Glutamatergic neuron (in vitro differentiated cells): ENCODE measurements at places on chromosomes 13 and 19. TPM values are rescaled to one million over a fixed set of nuclear protein-coding genes. Genes with fewer than 3 reads are reported as not detected.

- peak; percentile 21 for DNase-seq
Measured at GRCh38 chr19:55809381-55810058, 22.3 kb downstream of the NLRP11 start.

GRCh38 chr13:61408571-61408970 lies 7.1 kb downstream of the PCDH20 start:
- DNase-seq: no peak

GRCh38 chr19:7748756-7749155 lies 1.4 kb upstream of the CD209 start:
- DNase-seq: no peak

DNA sequence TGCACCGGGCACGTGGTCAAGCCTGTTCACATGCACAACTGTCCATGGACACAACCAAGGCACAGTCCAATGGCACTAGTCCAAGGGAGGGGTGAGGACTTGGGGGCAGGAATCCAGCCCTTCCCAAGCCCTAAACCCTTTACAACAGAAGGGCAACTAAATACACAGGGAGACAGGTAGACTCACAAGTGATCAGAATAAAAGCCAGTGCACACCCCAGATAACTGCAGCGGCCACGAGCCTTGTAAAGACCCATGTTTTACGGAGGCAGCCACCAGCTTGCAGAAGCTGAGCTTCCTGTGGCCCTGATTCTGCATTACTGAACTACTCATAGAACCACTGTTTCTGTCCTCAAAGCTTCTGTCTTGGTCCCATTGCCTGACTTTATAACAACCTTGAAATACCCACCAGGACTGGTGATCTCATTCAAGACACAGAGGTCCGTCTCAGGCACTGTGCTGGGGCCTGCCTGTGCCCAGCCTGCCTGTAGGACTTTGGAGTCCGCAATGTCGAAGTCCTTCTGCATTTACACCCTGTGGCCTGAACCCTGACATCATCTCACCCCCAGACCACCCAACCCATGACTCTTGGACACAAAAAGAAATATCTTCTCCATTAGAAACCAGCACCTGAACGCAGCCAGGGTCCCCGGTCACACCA lies 181.2 kb downstream of the COL4A1 start:
- no peak for DNase-seq

- DNase-seq: no peak
Measured at GRCh38 chr19:52635786-52636570, 2.2 kb downstream of the ZNF83 start.

- DNase-seq: no peak
Measured at GRCh38 chr13:99307247-99307646, at the start of gene GPR183. Gene GPR183, minus strand, starts transcription at chr13:99307399. Its CDS starts 11,254 bp downstream, at chr13:99296145.

DNA sequence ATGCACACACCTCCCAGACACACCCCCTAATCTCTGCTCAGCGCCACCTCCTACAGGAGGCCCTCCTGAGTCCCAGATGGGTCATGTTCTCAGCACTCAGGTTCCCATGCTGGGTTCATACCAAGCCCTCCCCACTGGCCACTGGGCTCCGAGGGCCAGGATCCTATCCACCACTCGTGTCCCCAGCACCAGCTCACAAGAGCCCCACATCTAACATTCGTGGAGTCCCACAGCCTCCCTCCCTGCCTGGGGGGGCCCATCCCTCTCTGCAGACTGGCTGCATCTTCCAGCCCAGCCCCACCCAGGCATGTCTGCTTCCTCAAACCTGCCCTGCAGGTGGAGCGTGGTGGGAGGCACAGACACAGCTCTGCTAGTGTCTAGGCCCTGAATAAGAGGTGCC lies 227.4 kb downstream of the TUBA3C start:
- no peak for DNase-seq

DNA sequence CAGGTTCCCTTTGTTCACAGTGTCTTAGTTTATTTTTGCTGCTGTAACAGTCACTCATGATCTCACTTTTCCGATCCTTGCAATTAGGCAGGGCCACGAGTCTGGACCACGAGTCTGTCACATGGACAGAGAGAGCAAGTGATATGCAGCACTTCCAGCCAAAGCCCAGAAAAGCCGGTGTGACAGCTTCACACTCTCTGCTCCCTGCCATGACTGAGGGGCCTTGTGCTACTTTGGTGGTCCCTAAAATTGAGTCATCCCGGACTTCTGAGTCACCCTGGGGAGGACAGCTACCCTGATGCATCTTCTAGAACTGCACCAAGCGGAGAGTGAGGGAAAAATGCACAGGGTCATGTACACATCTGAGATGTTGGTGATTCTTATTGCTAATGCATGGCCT lies 179.6 kb downstream of the EFNB2 start:
- DNase-seq: no peak

DNA sequence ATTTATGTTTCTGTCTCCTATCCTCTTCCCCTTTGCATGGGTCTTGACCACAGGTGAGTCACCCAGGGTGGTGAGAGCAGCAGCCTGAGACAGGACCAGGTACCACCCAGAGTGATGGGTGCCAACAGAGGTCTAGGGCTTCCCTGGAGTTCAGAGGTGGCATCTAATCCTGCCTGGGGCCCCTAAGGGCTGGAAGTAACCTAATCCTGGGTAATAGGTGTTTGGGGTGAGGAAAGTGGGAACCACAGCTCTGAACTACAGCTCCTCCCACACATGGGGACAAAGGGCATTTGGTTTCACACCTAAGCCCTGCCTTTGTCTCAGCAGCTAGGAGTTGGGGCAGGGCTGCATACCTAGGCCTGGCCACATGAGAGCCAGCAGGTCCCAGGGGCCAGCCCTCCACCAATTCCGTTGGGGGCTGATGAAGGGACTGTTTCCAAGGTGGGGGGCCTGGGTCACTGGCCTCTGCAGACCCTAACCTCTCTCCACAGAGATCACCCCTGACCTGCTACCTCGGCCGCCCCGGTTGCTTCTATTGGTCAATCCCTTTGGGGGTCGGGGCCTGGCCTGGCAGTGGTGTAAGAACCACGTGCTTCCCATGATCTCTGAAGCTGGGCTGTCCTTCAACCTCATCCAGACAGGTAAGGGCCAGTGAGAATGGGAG lies 8.0 kb downstream of the SPHK2 start:
- no peak for DNase-seq

- no peak for DNase-seq
Measured at GRCh38 chr13:74062933-74063332, 71.3 kb downstream of the KLF12 start.

GRCh38 chr19:41144403-41144802 lies 30.2 kb downstream of the CYP2F1 start:
- DNase-seq: peak; percentile 77

DNA sequence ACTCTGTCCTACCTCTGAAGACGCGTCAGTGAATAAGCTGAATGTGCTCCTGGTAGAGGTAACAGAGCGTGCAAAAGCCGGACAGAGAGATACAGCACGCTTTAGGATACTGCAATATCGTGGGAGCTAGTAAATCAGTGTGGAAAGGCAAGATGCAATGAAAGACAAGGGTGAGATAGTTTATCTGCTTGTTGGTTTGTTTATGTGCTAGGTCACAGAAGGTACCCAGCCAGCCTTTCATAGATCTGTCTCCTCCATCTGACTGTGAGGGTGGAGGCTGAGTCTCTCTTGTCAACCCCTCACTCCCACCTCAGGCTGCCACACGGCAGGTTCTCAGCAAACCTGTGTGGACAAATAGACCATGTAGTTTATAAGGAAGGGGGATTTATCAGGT lies 904 bp upstream of the GIPC1 start:
- DNase-seq: no peak

- no peak for DNase-seq
Measured at GRCh38 chr13:105602956-105603670, 932.3 kb downstream of the EFNB2 start.

DNA sequence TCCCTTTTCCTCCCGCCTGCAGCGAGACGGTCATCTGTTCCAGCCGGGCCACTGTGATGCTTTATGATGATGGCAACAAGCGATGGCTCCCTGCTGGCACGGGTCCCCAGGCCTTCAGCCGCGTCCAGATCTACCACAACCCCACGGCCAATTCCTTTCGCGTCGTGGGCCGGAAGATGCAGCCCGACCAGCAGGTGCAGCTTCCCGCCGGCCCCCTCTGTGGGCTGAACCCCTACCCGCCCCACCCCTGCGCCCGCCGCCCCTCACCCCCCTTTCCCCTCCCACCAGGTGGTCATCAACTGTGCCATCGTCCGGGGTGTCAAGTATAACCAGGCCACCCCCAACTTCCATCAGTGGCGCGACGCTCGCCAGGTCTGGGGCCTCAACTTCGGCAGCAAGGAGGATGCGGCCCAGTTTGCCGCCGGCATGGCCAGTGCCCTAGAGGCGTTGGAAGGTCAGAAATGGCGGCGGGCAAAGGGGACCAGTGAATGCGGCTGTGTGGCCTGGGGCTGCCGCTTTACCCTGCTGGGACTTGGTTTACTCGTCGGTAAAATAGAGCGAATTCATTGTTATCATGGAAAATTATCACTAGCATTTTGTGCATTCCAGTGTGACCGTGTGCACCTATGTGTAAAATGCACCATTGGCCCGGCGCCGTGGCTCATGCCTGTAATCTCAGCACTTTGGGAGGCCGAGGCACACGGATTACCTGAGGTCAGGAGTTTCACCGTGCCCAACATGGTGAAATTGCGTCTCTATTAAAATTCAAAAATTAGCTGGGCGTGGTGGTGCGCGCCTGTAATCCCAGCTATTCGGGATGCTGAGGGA lies 10.6 kb downstream of the VASP start:
- no peak for DNase-seq

- no peak for DNase-seq
Measured at GRCh38 chr19:4939466-4939865, 29.4 kb upstream of the KDM4B start.

DNA sequence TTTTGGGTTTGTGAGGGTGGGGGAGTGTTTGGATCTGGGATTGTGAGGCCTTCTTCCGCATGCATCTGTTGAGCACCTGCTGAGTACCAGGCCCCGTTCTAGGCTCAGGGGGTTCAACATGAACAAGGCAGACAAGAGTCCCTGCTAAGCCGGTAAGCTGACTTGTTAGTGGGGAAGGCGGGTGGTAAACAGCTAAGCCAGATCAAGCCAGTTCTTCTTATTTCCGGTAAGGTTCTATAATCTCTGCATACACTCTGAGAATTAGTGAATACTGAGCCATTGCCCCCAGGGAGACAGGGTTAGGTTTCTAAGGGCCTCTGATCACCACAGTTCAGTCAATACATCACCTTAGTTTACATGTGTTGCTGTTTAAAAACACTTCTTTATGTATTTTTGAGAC lies 9.9 kb upstream of the EHD2 start:
- DNase-seq: no peak

DNA sequence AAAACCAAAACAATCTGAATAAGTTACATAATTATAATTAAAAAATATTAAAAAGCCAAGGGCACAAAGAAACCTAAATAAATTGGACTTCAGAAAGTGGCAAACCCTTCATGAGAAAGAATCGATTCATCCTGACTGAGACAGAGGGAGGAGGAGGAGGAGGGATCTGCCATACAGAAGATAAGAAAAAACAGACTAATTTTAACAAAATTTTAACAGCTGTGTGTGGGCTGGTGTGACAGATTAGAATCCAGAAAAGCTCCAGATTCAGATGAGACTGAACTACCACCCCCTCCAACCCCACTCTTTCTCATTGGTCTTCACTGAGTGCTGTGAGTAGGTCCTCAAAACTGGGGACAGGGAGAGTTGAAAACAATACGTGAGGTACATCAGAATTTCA lies 111.5 kb upstream of the HTR2A start:
- DNase-seq: no peak

GRCh38 chr13:60112771-60113170 lies 51.0 kb downstream of the DIAPH3 start:
- no peak for DNase-seq

GRCh38 chr13:114111577-114111976 lies 20.8 kb downstream of the RASA3 start:
- DNase-seq: no peak

DNA sequence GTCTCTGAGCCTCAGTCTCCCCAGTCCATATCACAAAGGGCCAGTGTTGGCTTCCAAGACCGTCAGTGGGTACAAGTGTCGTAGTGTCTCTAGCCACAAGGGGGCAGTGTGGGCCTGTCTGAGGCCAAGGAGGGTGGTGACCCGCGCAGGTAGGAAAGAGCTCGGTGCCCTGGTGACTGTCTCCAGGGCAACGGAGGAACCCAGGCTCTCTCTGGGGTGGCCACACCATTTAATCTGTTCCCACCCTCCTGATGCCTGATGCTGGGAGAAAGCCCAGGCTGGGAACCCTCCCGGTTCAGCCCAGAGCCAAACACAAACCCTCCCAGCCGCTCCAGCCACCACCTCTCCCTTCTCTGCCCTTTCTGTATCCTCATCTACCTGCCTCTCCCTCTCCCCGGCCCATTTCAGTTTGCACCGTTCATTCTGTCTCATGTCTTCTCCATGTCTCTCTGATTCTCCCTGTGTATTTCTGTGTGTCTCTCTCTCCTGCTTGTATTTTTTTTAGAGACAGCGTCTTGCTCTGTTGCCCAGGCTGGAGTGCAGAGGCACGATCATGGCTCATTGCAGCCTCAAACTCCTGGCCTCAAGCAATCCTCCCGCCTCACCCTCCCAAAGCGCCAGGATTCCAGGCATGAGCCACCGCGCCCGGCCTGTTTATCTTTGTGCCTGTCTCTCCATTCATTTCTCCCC lies 17.5 kb upstream of the MEIS3 start:
- peak; percentile 91 for DNase-seq

DNA sequence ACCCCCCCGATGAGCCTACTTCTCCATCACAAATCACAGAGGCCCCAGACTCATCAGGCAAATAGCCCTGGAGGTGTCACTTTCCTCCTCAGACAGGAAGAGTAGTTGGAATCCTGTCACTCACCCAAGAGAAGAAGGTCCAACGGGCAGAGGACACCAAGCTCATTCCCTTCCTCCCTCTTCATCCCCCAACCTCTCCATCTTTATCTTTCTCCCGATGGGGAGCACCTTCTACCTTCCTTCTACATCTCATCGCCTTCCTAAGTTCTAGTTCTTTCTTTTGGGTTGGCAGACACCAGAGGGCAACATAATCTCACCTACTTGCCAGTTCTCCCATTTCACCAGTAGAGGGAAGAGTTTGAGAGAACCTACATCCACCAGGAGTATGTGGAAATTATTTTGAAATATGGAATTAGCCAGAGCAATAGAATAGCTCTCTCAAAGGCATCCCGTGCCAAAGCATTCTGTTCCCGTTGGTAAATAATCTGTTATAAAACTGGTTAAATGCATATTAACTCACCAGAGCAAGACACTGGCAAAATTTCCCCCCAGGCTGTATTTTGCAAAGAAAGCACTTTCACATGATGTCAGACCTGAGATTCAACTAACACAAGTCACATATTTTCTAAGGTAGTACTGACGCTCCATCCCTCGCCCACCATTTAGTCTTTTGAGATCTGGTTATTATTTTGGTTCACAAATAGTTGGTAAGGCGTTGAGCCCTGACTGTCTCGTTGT lies 55.0 kb downstream of the ZIC5 start:
- no peak for DNase-seq

BRSK1 gene
- 223 TPM for total RNA-seq

SLC8A2 gene
- 115 TPM for total RNA-seq

NALCN gene
- 0.81 TPM for total RNA-seq

PLVAP gene
- not detected for total RNA-seq

CDC42EP5 gene
- total RNA-seq: not detected

FLT1 gene
- total RNA-seq: 49.8 TPM

IFI30 gene
- 0.76 TPM for total RNA-seq

POSTN gene
- total RNA-seq: 0.34 TPM

CGB3 gene
- not detected for total RNA-seq

SERP2 gene
- total RNA-seq: 22.3 TPM

MAG gene
- not detected for total RNA-seq

CGB5 gene
- not detected for total RNA-seq
